ENCODE measurements at places on chromosomes 11 and 22. TPM values are rescaled to one million over a fixed set of nuclear protein-coding genes. Genes with fewer than 3 reads are reported as not detected.

GRCh38 chr11:44967930-44968496 lies 17.3 kb upstream of the TP53I11 start:
- H3K27me3 ChIP-seq: peaks cover 2% of the 10 kb centered on the region
- peaks cover 3% of the 10 kb centered on the region for H3K36me3 ChIP-seq
- H3K4me3 ChIP-seq: no peak overlapping the region
- no peak overlapping the region for H3K27ac ChIP-seq
- H3K4me1 ChIP-seq: peaks cover 11% of the 10 kb centered on the region
- no peak for DNase-seq

DNA sequence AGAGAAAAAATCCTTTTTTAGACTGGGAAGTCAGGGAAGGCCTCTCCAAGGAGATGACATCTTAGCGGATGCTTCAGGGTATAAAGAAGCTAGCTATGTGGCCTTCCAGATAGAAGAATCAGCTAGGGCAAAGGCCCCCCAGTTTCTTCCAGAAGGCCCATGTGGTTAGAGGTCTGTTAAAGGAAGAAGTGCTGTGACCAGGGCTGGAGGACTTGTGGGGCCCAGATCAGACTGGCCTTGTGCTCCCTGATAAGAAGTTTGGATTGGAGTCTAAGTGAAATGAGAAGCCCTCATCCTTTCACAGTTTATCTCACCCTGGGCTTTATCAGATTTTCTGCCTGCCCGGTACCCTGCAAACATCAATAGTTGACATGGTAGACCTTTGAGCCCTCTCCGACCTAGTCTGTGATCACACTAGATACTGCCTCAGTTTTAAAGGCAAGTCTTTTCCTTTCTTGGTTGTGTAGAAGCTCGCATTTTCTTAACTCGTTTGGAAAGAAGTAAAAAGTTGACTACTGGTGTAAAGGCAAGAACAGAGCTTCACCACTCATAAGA lies 7.8 kb downstream of the AMPD3 start:
- peaks cover 23% of the 10 kb centered on the region for H3K4me1 ChIP-seq
- DNase-seq: no peak
- no peaks in the 10 kb centered on the region for H3K27me3 ChIP-seq
- no peak overlapping the region for H3K4me3 ChIP-seq
- no peak overlapping the region for H3K27ac ChIP-seq
- peaks cover 47% of the 10 kb centered on the region for H3K36me3 ChIP-seq

DNA sequence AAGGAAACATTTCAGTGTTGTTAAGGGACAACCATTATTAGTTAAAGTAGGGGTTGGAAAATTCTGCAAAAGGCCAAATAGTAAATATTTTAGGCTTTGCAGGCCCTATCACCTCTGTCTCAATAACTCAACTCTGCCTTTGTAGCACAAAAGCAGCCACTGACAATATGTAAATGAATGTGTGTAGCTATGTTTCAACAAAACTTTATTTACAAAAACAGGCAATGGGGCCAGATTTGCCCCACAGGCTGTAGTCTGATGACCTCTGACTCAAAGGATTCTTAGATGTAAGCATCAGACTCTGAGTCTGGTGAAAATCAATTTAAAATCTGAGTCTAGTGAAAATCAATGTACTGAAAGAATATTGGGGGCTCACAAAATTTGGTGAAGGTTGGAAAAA lies 50.3 kb downstream of the PAK1 start:
- H3K4me3 ChIP-seq: no peak overlapping the region
- H3K27ac ChIP-seq: no peak overlapping the region
- H3K27me3 ChIP-seq: peaks cover 1% of the 10 kb centered on the region

SPON1 gene
- 120 TPM for total RNA-seq

CHRNA10 gene
- 0.72 TPM for total RNA-seq
